Colonic mucosa (tissue), 4 donors: ENCODE measurements at places on chromosomes 6 and 20. TPM values are rescaled to one million over a fixed set of nuclear protein-coding genes. Genes with fewer than 3 reads are reported as not detected.
A peak's percentile ranks its signal among the peaks of the same experiment; 100 is the strongest.

PAX1 gene
- not detected for total RNA-seq

NMBR gene
- not detected for total RNA-seq

GRCh38 chr6:69868252-69868804 is 2.0 kb downstream of the COL19A1 start:
- no peaks in the 10 kb centered on the region for H3K4me1 ChIP-seq
- H3K27me3 ChIP-seq, result peaks cover 7% of the 10 kb centered on the region
- H3K27ac ChIP-seq, result no peak overlapping the region
- no peaks in the 10 kb centered on the region for H3K36me3 ChIP-seq
- DNase-seq, result no peak

- DNase-seq, result no peak
- no peak overlapping the region for H3K4me3 ChIP-seq
- no peaks in the 10 kb centered on the region for H3K27me3 ChIP-seq
- H3K27ac ChIP-seq, result no peak overlapping the region
- no peaks in the 10 kb centered on the region for H3K36me3 ChIP-seq
Observed at GRCh38 chr6:108904741-108905140, 56.5 kb downstream of the ARMC2 start.

- no peaks in the 10 kb centered on the region for H3K27me3 ChIP-seq
- no peak overlapping the region for H3K4me3 ChIP-seq
- no peaks in the 10 kb centered on the region for H3K36me3 ChIP-seq
- DNase-seq, result no peak
- H3K27ac ChIP-seq, result no peak overlapping the region
Observed at GRCh38 chr6:5142915-5143314, 57.8 kb downstream of the PPP1R3G start.

DNA sequence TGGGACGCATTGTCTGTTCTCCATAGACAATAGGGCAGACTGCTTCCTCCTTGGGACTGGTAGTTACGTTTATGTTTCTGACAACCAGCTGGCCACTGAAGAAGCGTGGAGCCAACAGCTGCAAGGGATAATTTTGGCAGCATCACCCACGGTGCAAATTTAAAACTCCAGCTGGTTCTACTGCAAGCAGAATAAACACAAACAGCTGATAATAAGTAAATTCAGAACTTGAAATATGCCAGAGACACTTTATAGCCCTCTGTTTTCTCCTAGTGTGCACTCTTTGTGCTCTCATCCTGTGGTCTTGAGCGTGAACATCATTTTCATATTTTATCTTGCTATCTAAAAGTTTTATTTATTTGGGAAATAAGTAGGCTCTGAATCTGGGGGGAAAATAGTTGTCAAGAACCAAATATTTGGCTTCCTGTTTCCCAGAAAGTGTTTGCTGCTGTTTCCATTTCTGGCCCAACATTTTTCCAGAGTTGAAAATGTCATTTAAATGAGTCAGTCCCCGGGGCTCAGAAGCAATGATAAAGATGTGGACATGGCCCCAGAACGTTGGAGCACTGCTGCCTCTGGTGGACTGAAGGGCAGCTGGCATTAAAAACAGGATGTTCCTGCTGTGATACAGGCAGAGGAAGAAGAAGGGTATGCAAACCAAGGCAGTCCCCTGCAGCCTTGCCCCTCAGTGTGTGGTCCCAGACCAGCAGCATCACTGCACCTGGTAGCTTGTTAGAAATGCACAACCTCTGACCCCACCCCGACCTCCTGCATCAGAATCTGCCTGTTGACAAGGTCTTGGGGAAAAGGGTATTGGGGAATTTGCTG is 12.5 kb upstream of the THBD start:
- no peaks in the 10 kb centered on the region for H3K4me1 ChIP-seq
- no peak for DNase-seq
- no peaks in the 10 kb centered on the region for H3K36me3 ChIP-seq
- no peaks in the 10 kb centered on the region for H3K27me3 ChIP-seq
- no peak overlapping the region for H3K4me3 ChIP-seq
- peak overlapping the region; percentile 35 for H3K27ac ChIP-seq

DNA sequence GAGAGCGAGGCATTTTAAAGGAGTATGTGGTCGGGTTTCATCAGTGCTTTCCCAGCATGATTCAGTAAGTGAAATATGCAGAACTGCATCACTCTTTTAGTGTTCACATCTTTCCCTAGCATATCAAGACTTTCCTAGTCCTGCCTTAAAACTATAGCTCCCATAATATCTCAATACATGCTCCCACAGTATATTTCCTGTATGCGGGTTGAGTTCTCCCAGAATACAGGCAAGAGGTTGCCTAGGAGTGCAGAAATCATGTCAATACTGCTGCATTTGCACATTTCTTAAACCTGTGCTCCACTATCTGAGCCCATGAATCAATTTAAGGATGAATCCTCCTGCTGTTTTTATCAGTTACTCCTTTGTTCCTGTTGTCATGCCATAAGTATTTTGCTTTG is 386.6 kb upstream of the SLC35B3 start:
- H3K4me1 ChIP-seq, result no peaks in the 10 kb centered on the region
- H3K4me3 ChIP-seq, result no peak overlapping the region
- H3K36me3 ChIP-seq, result no peaks in the 10 kb centered on the region
- H3K27ac ChIP-seq, result no peak overlapping the region
- no peak for DNase-seq
- no peaks in the 10 kb centered on the region for H3K27me3 ChIP-seq
